ENCODE measurements at places on chromosomes 7 and 10.

- no peak for DNase-seq
Measured at GRCh38 chr10:31648966-31649365, 279.7 kb downstream of the ARHGAP12 start.

GRCh38 chr10:129914960-129915359 lies 49.1 kb downstream of the EBF3 start:
- DNase-seq: no peak

- DNase-seq: no peak
Measured at GRCh38 chr7:140509789-140510188, 30.5 kb upstream of the MKRN1 start.

- no peak for DNase-seq
Measured at GRCh38 chr7:65265933-65266519, 107.6 kb upstream of the ZNF92 start.

DNA sequence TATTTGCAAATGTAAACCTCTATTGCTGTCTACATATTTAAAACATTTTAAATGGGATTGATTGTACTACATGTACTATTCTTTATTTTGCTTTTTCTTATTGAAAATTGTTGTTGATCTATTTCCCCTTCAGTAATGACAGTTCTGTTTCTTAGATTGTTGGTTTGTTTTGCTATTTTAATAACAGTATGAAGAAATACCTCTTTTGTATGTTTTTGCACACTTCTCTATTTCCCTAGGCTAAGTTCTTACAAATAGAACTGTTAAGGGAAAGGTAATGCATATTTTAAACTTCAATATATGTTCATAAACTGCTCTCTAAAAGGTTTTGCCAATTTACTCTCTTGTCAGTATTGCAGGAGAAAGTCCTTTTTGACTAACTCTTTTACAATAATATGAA lies 195.0 kb upstream of the PRPS1L1 start:
- no peak for DNase-seq

GRCh38 chr7:140675726-140676125 lies 3.0 kb downstream of the ADCK2 start:
- no peak for DNase-seq
